Urinary bladder (tissue), 4 donors: ENCODE measurements at places on chromosomes 7 and 10.

DNA sequence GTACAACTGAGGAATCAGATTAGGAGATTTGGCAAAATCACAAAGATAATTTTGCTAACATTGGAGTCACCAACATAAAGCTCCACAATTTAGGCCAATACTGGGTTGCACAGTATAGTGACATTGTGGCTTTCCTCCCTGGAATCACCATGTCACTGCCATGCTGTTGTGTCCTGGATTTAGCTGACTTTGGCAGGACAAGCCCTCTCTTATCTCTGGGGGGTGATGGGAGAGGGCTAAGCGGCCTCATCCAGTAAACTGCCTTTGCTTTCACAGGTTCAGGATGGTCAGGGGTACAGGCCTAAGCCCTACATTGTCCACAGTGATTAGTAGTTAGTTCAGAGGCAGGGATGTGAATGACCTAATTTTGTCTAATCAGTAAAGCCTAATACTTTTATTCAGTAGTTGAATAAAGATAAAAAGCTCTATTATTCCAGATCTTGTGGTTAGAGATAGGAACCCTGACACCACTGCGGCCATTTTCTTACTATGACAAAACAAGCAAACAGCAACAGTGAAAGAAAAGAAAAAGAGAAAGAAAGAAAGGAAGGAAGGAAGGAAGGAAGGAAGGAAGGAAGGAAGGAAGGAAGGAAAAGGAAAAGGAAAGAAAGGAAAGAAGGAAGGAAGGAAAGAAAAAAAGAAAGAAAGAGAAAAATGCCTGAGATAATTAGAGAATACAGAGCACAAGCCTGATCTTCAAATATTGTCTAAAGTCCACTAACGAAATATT lies 140.1 kb downstream of the ETV1 start:
- no peak for DNase-seq

- no peak for DNase-seq
Observed at GRCh38 chr7:131845573-131846314, 289.3 kb upstream of the PODXL start.

- DNase-seq = no peak
Observed at GRCh38 chr10:72542396-72542815, 83.5 kb downstream of the MICU1 start.

GRCh38 chr7:24825381-24825794 lies 68.1 kb upstream of the GSDME start:
- DNase-seq = no peak

GRCh38 chr7:32079510-32079909 lies 9.3 kb upstream of the PDE1C start:
- DNase-seq = no peak

GRCh38 chr7:106858618-106859532 lies 6.2 kb upstream of the PIK3CG start:
- peak; percentile 21 for DNase-seq

DNA sequence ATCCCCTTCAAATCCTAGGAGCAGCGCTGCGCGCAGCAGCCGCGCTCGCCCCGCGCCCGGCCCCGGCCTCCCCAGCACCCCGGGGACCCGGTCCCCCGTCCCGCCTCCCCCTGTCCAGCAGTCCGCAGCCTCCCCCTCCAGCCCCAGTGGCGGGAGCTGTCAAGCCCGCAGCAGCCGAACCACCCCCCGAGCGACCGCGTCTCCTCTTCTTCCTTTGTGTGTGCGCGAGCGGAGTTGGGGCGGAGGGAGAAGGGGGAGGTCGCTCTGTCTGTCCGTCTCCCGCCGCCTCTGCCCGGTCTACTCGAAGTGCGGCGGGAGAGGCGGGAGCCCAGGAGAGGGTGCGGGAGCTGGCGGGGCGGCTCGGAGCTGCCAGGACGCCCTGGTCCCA lies 375 bp upstream of the CHN2 start:
- DNase-seq = peak; percentile 8

GRCh38 chr10:100330079-100330478 lies at the start of gene PKD2L1:
TSS of gene PKD2L1 (minus strand) at chr10:100330228. CDS start at chr10:100330103, 125 bp downstream.
- DNase-seq = no peak

GRCh38 chr7:107125475-107125874 lies 43.3 kb upstream of the HBP1 start:
- DNase-seq = no peak

GRCh38 chr7:35521941-35522340 lies 173.0 kb downstream of the HERPUD2 start:
- DNase-seq = no peak

DNA sequence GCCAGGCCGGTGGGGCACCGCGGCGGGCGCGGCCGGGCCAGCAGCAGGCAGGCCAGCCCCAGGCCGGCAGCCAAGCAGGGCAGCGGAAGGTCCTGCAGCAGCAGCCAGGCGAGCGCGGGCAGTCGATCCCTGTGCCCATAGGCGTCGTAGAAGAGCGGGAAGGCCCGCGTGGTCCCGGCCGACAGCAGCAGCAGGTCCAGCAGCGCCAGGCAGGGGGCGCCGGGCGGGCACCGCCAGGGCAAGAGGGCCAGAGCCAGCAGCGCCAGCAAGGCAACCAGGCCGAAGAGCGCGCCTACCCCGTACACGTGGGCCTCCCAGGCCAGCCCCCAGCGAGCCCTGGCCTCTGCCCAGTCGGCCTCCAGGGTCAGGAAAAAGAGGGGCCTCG lies 8.4 kb upstream of the RBM28 start:
- DNase-seq = no peak

GRCh38 chr10:129274748-129275474 lies 192.1 kb upstream of the MGMT start:
- DNase-seq = no peak

DNA sequence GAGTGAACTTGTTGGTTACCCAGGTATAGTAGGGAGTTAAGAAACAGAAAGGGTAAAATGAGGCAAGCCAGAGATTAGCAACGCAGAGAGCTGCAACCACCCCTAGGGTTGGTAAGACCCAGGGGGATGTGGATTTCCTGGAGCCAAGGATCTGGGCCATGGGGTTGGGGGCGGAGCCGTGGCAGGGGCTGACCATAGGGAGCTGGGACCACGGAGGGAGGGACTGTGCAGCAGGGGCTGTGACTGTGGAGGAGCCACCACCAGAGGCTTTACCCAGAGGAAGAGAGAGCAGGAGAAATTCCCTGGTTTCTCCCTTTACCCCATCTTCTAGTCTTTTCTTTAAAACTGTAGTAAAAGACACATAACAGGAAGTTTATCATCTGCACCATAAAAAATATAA lies 58.6 kb upstream of the BAIAP2L1 start:
- no peak for DNase-seq

DNA sequence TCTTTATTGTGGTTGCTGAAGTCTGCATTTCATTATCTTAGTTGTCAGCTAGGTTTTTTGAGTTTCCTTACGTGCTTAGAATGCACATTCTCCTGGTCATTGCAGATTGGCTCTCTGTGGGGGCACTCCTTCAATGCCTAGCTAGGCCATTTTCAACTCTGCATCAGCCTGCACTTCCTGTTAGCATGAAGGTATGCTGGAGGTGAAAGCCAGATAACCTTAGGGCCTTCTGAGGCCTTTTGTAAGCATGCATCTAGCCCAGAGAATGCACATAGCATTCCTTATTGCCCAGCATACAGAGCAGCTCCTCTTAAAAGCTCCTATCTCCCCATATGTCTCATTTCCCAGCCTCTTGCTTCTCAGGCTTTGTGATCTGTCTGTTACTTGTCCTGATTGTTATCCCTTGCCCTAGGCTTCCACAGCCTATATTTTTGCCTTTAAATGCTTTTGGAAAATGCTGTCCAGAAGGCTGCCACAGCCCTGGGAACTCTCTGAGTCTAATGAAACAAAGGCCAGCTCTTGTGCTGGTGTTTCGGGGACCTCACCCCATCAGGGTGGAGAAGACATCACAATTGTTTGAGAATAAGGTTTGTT lies 108.1 kb upstream of the IGFBP3 start:
- DNase-seq = no peak

GRCh38 chr7:43584195-43584586 lies 1.3 kb downstream of the STK17A start:
- no peak for DNase-seq

- DNase-seq = no peak
Observed at GRCh38 chr7:101952355-101953247, 135.2 kb downstream of the CUX1 start.
